Left lobe of liver (tissue), 2 donors: ENCODE measurements at places on chromosomes 5 and 9. TPM values are rescaled to one million over a fixed set of nuclear protein-coding genes. Genes with fewer than 3 reads are reported as not detected.

GARNL3 gene
- 7.4 TPM for total RNA-seq

ST8SIA4 gene
- 1.7 TPM for total RNA-seq

WHRN gene
- total RNA-seq: 2.8 TPM

F12 gene
- 292 TPM for total RNA-seq

- DNase-seq: no peak
Observed at GRCh38 chr5:94815313-94816039, 197.0 kb downstream of the SLF1 start.

- DNase-seq: no peak
Observed at GRCh38 chr9:105608721-105609598, 51.0 kb downstream of the FKTN start.

DNA sequence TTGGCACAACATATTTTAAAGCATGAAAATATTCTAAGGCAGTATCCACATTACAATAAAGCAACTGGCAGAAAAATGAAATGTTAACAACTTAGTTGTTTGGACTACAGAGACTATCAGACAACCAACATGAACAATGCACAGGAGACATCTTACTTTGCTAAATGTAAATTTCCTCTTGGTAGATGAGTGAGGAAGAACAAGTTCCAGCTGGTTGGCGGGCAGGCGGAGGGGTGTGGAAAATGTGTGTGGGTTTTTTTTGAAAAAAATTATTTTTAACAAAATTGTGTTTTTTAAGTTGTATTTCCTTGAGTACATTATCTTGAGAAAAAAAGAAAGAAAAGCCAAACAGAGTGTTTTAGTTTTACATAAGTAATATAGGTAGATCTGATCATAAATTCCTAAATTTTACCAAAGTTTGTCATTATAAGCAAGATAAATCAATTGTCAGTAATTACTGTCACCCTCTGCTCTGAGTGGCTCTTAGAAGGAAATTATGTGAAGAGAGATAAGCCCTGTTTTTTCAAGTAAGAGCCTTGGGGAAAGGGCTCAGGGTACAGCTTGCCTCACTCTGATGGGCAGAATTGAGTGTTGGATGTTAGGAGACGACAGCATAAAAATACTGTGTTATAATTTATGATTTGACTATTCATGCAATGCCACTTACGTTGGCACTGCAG, 42.5 kb downstream of the TMEM167A start:
- no peak for DNase-seq
